ENCODE measurements at places on chromosomes 7 and 10.

DNA sequence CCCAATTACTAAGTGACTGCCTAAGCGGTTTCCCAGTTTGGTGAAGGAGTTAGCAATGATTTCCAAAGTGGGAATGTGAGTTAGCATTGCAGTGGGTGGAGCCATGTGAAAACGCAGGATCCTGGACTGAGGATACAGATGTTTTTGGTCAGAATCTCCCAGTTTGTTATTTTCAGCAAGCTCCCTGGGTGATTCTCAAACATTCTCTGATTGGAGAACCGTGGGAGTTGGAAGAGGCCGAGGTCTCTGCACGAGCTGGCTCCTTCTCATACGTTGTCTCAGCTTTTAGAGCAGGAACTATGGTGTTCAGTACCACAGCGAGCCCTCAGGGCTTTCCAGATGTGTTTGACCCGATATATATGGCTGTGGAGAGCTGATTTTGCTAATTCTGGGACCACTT is 396.5 kb upstream of the NPVF start:
- DNase-seq, result no peak

GRCh38 chr7:131012477-131013031 is 278.5 kb upstream of the KLF14 start:
- no peak for DNase-seq

- DNase-seq, result no peak
These were observed 35.7 kb downstream of the P4HA1 start for GRCh38 chr10:73060738-73061635.

DNA sequence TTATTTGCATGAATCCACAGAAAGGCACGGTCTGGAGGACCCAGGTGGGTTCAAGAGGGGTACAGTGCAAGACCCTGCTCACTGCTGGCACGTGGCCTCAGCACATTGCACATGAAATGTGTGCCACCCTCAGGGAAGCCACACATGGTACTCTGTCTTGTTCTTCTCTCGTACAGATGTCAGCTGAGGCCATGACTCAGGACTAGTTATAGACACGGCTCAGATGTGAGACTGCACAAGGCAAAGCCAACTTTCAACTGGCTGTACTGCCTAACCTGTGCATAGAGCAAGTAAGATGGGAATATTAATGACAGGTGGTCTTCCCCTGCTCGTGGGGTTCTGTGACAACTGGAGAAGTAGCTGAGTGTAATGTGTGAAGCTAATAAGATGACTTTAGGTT is 249.4 kb upstream of the CTBP2 start:
- no peak for DNase-seq

DNA sequence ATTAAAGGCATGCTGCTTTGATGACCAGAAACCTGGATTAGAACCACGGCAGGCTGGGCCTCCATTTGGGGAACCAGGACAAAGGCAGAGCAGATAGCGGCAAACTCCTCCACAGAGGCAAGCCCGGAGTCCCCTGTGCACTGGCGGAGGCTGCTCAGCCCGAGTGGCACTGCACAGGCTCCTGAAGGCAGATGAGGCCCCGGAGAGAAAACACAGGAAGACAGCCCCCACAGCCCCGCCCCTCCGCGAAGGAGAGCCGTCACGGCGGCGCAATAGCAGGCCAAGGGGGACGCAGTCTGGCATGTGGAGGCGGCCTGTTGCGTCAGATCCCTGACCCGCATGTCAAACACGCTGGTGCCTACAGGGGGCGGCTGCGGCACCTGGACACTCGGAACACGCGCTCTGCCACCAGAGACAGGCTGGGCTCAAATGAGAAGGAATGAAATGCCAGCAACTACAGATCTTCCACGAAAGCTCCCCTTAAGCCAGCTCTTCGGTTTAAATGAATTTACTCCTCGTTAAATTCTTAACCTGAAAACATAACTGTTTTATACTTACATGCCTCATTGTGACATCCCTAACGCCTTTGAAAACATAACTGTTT is 128.5 kb downstream of the MAD1L1 start:
- DNase-seq, result peak; percentile 67

- DNase-seq, result no peak
These were observed 55.4 kb downstream of the TNS3 start for GRCh38 chr7:47526466-47526865.

DNA sequence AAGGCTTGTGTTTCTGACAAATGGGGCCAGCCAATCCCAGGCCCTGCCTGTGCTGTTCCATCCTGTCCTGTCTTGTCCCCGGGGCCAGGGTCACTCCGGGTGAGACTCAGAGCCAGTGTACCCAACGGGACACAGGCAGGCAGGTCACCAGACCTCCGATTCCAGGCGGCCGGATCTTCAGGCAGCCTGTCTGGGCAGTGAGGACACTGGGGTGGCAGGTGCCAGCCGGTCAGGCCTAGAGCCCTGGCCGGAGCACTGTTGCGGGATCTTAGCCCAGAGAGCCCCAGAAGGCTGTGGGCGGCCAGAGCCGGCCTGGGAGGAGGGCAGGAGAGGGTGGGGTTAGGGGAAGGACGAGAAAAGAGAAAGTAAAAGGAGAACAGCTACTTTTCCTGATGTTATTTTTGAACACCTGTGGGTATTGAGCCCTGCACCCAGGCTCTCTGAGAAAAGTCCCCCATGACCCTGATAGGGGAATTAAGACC is 134.3 kb upstream of the TNRC18 start:
- no peak for DNase-seq

DNA sequence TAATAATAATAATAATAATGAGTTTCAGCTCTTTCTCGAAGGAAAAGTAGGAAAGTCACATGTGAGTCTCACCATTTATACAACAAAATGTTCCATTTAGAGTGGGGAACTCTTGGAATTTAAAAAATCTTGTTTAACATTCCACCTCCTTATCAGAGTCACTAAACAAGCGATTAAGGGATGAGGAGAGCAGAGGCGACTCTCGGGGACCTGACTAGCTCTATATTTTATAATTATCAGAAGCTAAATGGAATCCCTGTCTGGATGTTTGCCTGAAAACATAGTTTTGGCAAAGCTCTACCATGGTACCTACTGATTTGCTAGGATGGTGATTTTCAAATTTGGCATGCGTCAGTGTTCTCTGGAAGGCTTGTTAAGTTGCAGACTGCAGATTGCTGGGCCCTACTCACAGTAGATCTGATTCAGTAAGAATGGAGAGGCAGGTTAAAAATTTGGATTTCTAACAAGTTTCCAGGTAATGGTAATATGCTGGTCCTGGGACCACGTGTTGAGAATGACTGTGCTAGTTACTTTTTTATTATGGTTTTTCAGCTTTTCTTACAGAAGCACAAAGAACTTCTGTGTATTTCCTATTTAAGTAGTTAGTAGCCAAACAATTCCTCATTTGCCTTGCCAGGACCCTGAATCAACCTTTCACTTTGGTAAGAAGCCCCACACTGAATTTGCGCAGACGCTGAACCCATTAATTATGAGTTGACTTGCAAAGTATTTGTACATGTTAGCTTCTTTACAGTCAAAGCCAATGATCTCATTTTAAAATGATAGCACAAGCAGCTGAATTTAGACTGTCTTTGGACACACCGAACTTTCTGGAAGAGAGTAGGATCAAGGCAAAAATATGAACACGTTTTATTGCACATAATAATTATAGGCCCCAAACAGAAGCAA is 39.5 kb downstream of the CPED1 start:
- DNase-seq, result no peak

DNA sequence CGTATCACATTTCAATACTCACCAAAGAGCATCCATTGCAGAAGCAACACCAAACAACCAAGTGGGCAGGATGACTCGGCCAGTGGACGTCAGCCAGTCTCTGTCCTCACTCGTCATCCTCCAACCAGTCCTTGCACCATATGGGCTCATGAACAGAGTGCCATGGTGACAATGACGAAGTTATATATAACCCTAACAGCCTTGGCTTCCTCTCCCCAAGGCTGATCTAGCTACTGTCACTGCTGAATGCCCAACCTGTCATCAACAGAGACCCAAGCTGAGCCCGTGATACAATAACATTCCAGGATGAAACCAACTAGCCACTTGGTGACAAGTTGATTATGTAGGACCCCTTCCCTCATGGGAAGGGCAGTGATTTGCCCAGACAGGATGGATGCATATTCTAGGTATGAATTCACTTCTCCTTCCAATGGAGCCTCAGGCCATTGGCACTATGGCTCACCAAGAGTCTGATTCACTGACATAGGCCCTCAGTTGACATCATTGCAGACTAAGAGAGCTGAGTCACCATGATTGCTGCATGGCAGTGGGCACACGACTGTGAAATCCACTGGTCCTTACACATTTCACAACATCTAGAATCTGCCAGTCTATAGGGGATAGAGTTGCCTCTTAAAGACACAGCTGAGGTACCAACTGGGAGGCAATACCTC is 26.3 kb upstream of the PPIF start:
- DNase-seq, result no peak

DNA sequence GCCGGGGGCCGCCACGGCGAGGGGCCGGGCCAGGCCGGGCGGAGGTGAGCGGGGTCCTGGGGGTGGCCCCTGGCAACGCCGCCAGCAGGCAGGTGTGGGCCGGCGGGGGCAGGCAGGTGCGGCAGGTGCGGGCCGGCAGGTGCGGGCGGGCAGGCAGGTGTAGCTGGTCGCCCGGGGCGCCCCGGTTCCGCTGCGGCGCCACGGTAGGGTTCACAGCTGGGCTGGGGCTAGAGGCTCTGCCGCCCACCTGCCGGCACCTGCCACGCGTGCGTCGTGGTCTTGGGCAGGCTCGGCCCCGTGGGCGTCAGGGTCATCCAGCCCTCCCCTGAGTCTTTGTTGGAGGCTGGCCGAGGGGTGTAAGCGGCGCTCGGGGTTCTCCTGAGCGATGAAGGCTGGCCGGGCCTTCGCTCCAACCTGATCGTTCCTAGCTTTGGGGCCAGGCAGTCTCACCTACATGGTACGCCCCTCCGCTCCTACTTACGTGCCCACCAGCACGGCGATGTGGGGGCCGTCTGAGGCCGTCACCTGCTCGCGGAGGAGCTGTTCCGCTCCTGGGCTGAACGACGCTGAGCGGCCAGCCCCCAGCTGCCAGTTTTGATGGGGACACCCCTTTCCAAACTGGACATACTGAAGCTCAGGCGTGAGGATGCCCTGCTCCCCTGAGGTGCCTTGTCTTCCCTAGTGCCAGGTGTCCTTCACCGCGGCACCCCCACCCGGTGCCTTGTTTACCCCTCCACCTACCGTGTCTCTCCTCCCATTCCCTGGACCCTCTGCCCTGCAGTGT is 493 bp downstream of the ZMIZ2 start:
- no peak for DNase-seq

- DNase-seq, result no peak
These were observed 1071.1 kb downstream of the XPNPEP1 start for GRCh38 chr10:108852211-108852610.

DNA sequence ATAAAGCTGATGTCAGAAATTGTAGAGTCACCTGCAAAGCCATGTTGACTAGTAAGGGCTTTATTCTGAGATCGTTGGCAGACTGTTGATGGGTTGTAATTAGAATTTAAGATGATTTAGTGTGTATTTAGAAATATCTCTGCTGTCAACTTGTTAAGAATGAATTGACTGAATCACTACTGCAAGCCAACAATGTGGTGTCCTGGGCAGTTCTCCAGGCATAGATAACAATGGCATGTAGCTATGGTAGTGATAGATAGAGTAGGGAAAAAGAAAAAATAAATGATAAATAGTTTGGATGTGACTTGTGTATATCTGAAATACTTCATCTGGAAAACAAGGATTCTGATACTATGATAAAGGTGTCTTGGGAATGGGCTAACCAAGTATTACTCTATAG is 640.2 kb downstream of the ARL4A start:
- DNase-seq, result no peak

- DNase-seq, result no peak
These were observed 1.8 kb downstream of the PNLIPRP3 start for GRCh38 chr10:116429288-116429977.

DNA sequence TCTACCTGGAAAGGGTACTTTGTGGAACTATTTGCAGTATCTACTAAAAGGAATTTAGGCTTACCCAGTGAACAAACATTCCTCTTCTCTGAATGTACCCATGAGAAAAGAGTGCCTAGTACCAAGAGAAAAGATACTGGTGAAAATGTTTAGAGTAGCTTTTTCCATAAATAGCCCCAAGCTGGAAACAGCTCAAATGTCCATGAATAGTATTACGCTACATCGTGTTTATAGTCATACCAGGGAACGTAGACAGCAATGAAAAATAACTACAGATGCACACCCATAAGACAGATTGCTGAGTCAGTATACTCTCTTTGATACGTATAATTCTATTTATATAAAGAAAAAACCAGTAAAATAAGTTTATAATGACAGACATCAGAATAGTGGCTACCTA is 285.9 kb downstream of the KLF6 start:
- no peak for DNase-seq

GRCh38 chr10:114279901-114280644 is 41.0 kb downstream of the VWA2 start:
- no peak for DNase-seq

- DNase-seq, result no peak
These were observed 89.1 kb upstream of the KLF14 start for GRCh38 chr7:130823060-130823459.

GRCh38 chr10:132065491-132066105 is at the start of gene JAKMIP3:
Gene JAKMIP3 (plus strand): TSS chr10:132065946. CDS start chr10:132104809, 38,863 bp downstream.
- DNase-seq, result peak; percentile 47

GRCh38 chr10:29734962-29735627 is 100.3 kb upstream of the SVIL start:
- no peak for DNase-seq

GRCh38 chr10:79081353-79082034 is 12.7 kb downstream of the ZMIZ1 start:
- DNase-seq, result peak; percentile 73

Measured in HFF-Myc (cell line).